ENCODE measurements at places on chromosomes 12 and 14.

DNA sequence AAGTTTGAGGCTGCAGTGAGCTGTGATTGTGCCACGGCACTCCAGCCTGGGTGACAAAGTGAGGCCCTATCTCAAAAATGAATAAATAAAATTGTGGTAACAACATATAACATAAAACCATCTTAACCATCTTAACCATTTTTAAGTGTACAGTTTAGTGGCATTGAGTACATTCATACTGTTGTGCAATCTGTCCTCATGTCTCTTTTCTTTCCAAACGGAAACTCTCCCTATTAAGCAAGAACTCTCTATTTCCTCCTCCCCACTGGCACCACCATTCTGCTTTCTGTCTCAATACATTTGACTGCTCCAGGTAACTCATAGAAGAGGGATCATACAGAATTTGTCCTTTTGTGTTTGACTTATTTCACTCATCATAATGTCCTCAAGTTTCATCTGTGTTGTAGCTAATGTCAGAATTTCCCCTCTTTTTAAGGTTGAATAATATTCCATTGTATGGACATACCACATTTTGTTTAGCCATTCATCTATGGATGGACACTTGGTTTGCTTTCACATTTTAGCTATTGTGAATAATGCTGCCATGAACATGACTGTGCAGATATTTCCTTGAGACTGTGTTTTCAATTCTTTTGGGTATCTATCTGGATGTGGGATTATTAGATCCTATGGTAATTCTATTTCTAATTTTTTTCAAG, 4.4 kb upstream of the MARK3 start:
- DNase-seq, result no peak

GRCh38 chr12:126160912-126161311, 1095.7 kb downstream of the AACS start:
- DNase-seq, result no peak

DNA sequence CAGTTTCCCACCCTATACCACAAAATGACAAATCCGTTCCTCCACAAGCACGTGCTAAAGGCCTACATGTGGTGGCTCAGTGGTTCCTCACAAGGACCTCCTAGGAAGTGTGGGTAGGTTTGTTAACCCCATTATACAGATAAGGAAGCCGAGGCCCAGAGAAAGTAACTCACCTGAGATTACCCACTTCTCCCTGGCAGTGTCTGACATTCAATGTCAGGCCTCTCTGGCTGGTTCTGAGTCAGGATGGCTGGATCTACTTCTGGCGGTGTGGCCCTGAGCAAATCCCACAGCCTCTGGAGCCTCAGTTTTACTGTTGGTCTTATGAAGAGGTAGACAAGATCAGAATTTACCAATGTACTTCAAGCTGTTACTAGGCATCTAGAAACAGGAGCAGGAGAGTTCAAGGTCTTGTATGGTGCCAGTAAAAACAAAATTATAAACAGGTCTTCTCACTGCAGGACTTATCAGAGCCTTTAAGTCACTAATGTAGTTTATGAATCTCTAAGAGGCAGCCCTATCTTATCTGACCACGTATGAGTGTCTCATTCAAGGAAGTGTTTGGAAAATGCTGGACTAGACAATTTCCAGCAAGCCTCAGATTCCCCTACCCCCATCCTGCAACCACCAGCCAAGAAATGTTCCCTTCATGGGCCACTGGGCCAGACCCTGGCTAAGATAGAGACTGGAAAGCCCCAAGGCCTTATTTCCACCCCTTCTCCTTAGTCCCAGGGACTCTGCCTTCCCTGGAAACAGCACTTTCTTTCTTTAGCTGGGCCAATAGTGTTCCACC, 4.2 kb downstream of the HSPB8 start:
- no peak for DNase-seq

- no peak for DNase-seq
Measured at GRCh38 chr14:63273129-63273528, 45.6 kb downstream of the GPHB5 start.

GRCh38 chr12:46210873-46211439, 57.9 kb downstream of the SLC38A1 start:
- no peak for DNase-seq

DNA sequence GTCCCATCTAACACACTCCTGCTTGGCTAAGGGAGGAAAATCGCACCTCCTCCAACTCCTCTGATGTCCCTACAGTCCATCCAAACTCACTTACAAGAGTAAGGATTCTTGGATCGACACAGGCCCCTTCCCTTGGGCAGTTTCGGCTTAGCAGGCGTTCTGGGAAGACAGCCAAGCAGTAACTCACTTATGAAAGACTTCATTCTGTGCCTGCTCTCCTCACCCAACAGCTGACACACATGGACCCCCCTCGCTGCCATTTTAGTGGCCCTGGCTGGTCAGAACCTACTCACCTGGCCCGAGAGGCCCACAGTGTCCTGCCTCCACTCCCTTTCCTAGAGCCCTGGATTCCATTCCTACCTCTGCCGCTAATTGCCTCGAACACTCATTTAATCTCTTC, 52.3 kb upstream of the BCL2L14 start:
- DNase-seq, result no peak

DNA sequence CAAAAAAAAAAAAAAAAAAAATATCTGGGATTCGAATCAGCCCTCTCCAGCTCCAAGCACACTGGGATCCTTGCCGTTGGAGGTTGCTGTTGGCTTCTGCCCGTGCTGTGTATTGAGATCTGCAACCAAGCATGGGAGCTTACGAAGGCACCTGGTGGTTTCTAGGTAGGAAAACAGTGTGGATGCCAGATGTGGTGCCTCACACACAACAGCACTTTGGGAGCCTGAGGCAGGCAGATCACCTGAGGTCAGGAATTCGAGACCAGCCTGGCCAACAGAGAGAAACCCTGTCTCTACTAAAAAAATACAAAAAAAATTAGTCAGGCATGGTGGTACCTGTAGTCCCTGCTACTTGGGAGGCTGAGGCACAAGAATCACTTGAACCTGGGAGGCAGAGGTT, 47.4 kb downstream of the ATF7 start:
- DNase-seq, result no peak

DNA sequence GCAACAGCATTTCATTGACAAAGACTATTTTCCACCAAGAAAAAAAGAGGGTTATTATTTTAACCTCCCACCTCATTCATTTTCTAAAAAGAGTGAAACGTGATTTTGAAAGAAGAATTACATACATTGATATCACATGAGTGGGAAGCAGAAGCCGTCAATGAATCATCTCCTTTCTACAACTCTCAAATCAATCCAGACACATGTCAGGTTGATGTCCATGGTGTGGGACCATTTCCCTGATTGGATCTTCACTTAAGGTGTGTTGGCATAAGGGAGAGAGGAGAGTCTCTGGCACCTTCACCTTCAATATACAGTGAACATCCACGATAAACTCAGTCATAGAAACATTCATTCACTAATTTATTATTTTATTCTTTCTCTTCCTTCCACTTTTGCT, 1095.1 kb downstream of the BCL11B start:
- no peak for DNase-seq

- DNase-seq, result no peak
Measured at GRCh38 chr12:103566398-103566797, 20.7 kb upstream of the STAB2 start.

GRCh38 chr14:69107407-69108003, 45.4 kb downstream of the DCAF5 start:
- DNase-seq, result peak; percentile 38

DNA sequence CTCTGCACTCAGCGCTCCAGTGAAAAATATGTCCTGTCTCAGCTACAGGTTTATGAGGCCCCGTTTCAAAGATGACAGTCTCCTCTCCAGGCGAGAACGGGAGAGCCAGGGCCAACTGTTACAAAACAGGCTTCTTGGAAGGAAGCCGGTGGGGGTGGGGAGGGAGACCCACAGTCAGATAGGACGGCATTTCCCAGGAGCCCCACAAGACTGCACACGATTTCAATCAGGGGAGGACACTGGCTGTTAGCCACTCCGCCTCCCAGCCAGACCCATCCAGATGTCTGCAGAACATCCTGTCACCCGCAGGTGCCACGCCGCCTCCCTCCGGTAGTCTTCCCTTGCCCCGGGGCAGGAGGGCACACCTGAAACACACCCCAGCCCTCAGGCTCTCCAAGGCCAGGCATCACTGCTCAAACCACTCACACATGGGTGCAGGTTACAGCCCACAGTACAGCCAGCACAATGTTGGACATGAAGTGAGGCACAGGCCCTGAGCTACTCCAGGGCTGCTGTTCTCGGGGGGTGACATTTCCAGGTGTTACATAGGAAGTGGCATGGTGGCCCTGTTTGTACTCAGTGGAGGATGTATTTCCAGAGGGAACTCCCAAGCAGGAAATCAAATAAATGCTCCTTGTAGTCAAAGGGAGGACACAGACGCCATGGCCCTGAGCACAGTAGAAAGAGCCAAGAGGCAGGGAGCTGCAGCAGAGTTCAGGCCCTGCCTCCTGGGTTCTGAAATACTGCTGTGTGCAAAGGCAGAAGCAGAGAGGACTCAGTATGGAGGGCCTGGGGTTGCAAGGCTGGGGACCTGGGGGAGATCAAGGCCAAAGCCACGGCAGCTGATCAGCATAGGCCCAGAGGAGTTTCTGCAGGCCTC, 138.1 kb downstream of the BCL11B start:
- no peak for DNase-seq

DNA sequence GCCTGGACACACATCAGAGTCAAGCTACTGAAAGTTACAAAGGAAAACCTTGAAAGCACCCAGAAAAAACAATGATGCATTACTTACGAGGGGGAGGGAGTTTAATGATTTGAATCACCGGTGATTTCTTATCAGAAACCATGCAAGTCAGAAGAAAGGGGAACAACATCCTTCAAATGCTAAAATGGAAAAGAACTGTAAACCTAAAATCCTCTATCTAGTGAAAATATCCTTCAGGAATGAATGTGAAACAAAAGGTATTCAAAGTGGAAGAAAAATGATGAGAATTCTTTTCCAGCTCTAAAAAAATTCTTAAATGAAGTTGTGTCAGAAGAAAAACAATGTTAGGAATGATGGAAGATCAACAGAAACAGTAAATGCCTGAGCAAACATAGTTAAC, 16.8 kb downstream of the SCAF11 start:
- no peak for DNase-seq

GRCh38 chr12:5010151-5010550, 33.5 kb upstream of the KCNA5 start:
- no peak for DNase-seq

- no peak for DNase-seq
Measured at GRCh38 chr14:63939006-63939270, 86.1 kb downstream of the SYNE2 start.

- DNase-seq, result no peak
Measured at GRCh38 chr12:106583242-106584103, 669 bp downstream of the RFX4 start.

GRCh38 chr12:68536885-68537485, 73.7 kb upstream of the RAP1B start:
- no peak for DNase-seq

GRCh38 chr12:43237238-43237879, 314.6 kb downstream of the ADAMTS20 start:
- DNase-seq, result no peak

- DNase-seq, result no peak
Measured at GRCh38 chr14:101775826-101776225, 14.3 kb downstream of the PPP2R5C start.

DNA sequence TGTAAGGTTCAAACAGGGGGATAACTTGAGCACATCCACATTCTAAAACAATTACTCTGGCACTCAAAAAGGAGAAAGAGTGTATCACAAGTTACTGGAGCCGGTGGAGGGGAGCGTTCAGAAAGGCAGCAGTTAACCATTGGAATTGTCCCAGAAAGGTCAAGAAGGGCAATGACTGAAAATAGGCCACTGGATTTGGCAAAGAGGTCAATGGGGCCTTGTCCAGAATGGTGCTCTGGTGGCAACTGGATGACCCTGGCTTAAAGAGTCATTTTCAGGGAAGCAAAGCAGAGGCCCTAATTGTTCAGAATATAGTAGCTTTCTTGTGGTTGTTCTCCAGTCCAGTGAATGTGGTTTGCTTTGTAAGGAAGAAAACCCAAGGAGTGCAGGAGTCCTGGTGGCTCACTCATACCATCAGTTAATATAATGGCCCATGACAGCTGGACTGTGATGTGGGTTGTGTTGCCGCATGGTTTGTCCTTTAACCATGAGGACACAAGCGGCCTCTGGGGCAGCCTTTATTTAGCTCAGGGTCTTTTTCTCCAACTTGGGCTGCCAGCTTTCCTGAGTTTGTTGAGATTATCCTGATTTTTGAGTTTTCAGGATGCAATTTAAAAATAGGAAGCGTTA, 142.8 kb upstream of the PELI2 start:
- DNase-seq, result no peak

DNA sequence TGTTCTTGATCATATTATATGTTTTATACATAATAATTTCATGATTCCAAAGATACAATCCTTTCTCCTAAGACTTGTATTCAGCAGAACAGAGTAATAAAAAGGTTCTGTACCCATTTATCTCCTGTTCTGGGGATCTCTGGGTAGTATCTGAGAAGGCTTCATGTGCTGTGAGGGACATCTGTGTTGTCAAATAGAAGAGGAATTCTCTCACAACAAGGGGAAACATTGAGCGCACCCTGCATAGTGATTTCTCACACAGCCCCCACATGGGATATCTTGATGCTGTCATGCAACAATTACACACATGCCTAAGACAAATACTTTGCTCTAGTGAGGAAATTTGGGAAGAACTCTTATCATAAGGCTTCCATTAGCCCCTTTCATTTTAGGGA, 101.8 kb upstream of the ATF1 start:
- no peak for DNase-seq

- no peak for DNase-seq
Measured at GRCh38 chr12:108602976-108603704, 5.3 kb upstream of the TMEM119 start.

DNA sequence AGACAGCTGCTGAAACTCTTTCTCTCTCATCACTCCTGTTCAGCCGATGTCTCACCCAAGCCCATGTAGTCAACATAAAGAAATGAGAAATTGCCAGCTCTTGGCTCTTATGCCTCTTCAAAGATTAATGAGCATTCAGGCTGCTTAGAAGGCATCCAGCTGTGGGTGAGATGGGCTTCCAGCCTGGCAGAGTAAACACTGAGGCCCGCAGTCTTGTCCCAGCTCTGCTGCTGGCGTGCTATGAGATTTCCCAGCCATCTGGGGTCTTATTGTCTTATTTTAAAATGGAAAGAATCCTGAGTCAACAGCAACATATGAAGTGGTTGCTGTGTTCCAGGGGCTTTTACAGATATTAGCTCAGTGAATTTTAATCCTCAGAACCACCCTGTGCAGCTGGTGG, 12.6 kb downstream of the RXYLT1 start:
- DNase-seq, result no peak

DNA sequence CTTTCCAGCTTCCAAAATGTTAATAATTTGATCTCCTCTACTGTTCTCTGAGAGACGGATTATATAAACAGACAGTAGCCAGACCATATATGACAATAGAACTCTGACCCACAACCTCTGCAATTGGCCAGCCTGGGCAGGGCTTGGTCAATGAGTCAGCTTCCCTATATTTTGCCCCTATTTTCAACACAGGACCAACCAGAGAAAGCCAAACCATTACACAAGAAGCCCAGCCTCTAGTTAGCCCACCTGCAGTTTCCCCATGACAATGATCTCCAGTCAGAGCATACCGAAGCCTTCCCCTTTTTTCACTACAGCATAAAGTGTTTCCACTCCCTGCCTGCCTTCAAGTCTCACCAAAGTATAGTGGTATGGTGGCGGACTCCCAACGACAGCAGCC, 7.6 kb upstream of the EXD2 start:
- DNase-seq, result no peak

Measured in GM10248 (cell line).